ENCODE measurements at places on chromosomes 11 and 22.

DNA sequence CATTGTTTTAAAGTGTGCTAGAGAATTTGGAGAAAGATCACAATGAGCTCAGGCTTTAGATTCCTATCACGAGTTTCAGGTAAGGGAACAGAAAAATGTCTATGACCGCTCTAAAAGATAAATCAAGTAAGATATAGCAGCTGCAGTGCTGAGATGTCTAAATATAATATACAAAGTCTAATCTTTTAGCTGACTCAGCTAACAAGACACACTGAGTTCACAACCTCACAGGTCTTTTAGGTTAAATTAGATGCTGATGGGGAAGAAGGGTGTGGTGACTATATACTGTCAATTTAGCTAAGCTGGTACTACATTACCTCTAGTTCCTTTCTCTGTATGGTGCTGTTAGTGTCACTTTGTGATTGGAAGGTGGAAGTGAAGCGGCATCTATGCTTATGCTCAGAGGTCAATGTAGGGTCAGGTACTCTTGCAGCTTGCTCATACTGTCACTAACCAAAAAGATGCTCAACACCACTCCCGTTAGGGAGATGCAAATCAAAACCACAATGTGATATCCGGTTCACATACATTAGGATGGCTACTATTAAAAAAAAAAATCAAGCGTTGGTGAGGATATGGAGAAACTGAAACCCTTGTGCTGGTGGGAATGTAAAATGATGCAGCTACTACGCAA lies 283.5 kb downstream of the SWAP70 start:
- no peak for ATAC-seq

GRCh38 chr11:78417888-78418583 lies 416 bp upstream of the GAB2 start:
- peak; percentile 56 for ATAC-seq

DNA sequence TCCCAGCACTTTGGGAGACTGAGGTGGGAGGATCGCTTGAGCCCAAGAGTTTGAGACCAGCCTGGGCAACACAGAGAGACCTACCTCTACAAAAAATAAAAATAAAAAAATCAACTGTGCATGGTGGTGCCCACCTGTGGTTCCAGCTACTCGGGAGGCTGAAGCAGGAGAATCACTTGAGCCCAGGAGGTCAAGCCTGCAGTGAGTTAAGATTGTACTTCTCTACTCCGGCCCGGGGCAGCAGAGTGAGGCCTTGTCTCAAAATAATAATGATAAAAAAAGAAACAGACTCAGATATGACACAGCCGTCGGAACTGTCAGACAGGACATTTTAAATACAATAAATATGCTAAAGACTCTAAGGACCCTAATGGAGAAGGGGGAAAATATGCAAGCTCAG lies 18.4 kb downstream of the ASCL2 start:
- ATAC-seq, result no peak

- ATAC-seq, result no peak
These were observed 32.5 kb upstream of the ATXN10 start for GRCh38 chr22:45638834-45639746.

DNA sequence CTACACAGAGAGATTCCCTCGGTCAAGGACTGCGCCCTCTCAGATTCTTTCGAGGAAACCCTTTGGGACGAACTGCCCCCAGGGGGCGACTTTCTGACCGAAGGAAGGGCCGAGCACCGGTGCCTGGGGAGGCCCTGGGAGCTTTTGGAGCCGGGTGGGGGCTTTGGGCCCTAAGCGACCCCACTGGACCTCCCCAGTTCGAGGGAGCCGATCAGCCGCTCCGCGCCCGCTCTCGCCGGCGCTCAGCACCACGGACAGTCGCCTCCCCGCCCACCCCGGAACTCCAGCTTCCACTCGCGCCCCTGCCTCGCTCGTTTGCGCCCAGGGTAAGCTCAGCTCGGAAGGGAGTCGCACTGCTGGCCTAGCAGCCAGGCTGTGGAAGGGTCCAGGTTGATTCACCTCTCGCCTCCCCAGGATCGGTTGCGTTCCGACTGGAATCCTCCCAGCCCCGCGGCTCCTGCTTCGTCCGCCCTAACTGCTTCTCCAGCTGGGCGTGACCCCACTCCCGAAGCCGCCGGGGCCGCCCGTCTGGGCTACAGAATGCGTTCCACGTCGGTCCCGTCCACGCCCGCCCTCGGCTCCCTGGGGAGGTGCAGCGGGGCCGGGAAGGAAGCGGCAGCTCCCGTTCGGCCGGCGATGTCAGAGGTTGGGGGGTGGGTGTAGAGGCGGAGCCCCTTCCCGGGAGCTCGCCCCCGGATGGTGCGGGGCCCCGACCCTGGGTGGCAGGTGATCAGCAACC lies 428 bp downstream of the SCN3B start:
- peak; percentile 44 for ATAC-seq

DNA sequence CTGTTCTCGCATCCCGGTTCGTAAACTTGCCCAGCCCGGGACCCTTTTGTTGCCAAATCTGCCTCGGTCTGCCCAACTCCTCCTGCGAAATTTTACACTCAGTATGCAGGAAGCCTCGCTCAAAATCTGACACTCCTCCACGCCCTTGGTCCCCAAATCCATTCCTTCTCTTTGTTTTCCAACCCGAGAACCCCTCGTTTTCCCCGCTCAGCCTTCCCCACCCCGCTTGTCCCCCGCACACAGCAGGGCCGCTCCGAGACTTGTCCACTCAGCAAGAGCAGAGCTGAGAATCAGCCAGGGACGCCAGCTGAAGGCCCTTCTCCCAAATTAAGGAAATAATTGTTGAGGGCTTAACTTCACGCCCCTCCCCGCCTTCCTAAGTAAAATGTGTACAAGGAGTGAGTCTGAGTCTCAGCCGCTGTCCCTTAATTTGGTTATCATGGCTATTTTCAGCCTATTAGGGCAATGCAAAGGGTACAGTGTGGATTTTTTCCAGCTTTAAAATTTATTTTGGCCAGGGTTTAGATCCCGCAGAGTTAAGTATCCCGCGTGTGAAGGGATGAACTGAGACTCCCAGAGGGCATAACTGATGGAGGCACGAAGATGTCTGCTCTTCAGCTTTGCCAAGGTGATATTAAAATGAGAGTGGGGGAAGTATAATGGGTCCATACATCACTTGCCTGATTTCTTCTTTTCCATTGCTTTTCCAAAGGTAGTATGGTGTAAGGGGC lies 581 bp upstream of the FBXO3 start:
- ATAC-seq, result peak; percentile 42

- no peak for ATAC-seq
These were observed 971.8 kb upstream of the TENM4 start for GRCh38 chr11:80412604-80413003.

DNA sequence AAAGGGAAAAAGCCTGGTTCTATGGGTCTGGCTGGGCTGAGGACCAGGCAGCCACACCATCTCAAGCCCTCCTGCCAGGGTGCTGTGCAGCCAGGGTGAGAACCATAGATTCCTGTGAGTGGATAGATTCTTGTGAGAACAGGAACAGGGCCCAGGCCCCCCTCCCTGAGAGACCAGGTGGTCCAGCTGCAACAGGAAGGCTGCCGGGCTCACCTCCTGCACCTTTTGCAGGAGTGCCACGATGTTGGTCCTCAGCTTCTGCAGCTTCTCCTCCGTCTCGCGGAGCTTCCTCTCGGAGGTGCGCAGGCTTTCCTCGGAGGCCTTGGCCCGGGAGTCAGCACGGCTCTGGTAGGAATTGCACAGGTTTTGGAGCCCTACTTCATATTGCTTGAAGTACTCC lies 40.8 kb downstream of the MORC2 start:
- no peak for ATAC-seq

- ATAC-seq, result no peak
These were observed 27.6 kb downstream of the RBMXL2 start for GRCh38 chr11:7116370-7116769.

DNA sequence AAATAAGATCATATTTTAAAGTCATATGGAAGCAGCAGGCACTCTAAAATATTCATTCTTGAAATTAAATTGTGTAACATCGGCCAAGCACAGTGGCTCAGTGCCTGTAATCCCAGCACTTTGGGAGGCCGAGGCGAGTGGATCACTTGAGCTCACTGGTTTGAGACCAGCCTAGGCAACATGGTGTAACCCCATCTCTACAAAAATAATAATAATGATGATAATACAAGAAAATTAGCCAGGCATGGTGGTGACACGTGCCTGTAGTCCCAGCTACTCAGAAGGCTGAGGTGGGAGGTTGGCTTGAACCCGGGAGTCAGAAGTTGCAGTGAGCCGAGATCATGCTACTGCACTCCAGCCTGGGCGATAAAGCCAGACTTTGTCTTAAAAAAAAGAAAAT lies 77.4 kb downstream of the TRIM29 start:
- ATAC-seq, result no peak

- peak; percentile 90 for ATAC-seq
These were observed 133.7 kb downstream of the ETS1 start for GRCh38 chr11:128453444-128454336.

DNA sequence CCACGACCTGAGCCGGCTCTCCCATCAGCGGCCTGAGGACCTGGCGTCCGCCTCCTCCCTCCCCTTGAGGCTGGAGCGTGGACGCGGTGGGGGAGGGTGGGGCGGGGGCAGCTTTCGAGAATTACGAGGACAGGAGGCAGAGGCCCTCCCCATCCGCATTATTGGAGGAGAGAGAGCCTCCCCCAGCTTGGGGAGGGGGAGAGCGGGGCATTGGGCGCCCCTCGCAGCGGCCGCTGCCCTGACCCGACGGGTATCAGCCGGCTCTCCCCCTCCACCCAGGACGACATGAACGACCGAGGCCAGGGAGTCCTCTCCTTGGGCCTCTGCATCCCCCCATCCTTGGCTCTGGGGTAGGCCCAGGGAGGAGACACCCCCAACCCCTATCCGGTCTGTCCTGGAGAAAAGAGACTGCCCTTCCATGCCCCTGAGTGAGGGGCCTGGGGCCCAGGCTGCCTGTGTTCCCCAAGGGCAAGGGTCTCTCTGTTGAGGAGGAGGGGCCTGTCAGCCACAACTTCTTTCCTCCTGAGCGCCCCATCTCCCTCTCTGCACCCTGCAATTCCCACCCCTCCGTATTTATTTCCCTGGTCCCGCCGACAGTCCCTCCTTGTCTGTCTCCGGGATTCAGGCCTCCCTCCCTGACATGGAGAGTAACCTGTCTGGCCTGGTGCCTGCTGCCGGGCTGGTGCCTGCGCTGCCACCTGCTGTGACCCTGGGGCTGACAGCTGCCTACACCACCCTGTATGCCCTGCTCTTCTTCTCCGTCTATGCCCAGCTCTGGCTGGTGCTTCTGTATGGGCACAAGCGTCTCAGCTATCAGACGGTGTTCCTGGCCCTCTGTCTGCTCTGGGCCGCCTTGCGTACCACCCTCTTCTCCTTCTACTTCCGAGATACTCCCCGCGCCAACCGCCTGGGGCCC lies 495 bp downstream of the GPR137 start:
- ATAC-seq, result no peak

GRCh38 chr11:68632802-68633201 lies 51.5 kb upstream of the GAL start:
- ATAC-seq, result peak; percentile 64

DNA sequence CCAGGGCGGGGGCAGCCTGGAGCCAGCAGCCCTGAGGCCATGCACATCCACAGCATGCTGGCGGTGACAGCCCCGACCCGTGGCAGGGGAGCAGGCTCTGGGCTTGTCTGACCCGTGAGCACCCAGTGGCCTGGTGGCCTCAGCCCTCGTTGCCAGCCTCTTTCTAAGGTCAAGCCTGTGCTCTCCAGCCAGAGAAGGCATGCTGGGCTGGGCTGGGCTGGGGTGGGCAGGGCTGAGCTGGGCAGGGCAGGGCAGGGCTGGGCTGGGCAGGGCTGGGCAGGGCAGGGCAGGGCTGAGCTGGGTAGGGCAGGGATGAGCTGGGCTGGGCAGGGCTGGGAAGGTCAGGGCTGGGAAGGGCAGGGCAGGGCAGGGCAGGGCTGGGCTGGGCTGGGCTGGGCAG lies 10.6 kb downstream of the H19 start:
- no peak for ATAC-seq

GRCh38 chr11:8697054-8697453 lies 14.5 kb downstream of the RPL27A start:
- no peak for ATAC-seq

DNA sequence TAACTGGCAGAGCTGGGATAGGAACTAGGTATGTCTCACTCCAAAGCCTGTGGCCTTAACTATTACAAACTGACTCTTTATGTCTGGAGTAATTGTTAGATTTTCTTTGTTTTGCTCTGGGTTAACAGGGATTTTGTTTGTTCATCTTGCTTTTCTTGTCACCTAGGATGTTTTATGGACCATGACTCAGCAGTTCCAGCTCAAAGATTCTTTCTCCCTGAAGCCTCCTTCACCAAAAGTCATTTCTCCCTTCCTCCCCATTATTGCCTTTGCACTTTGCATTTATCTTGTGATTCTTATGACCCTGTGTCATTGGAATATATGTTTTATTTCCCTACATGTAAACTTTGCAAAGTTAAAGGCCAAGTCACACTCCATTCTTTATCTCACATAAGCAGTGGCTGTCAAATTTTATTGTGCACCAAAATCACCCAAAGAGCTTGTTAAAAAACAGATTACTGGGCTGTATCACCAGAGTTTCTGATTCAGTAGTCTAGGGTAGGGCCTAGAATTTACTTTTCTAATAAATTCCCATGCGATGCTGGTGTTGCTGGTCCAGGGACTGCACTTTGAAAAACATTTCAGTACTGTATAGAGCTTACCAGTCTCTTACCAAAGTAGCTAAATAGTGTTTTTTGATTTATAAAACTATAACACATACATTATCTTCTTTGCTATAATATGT lies 327.7 kb downstream of the DLG2 start:
- peak; percentile 75 for ATAC-seq

DNA sequence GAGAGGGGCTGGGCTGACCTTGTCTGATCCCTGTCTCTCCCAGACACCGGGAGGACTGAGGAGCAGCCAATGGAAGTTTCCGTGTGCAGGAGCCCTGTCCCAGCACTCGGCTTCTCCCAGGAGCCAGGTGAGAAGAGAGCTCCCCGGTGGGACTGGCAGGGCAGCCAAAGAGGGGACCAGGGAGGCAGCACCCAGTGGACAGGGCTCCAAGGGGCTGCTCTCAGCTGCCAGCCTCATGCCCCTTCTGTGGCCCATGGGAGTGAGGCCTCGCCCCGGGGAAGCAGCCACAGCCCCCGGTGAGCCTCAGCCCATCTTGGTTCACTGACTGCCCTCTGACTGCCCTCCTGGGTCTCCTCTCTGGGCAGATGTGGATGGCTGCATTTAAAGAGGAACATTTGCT lies 6.8 kb downstream of the SCO2 start:
- no peak for ATAC-seq

DNA sequence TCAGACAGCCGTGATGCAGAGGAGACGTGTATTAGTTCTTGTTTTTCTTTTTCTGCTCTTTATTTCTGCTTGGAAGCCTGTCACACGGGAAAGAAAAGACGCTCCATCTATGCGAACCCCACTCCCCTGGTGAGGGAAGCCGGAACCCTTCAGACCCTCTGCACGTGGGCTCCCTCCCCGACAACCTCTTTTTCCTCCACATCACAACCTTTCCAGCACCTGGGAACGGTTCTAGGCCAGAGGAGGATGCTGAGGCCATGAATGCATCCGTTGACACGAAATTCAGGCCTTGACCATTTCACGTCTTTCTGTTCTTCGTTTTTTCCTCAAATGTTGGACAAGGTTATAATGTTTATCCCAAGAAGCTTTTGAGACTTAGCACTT lies 85.3 kb upstream of the WNT7B start:
- no peak for ATAC-seq

All from motor neuron (in vitro differentiated cells).